ENCODE measurements at places on chromosomes 2 and 18.

DNA sequence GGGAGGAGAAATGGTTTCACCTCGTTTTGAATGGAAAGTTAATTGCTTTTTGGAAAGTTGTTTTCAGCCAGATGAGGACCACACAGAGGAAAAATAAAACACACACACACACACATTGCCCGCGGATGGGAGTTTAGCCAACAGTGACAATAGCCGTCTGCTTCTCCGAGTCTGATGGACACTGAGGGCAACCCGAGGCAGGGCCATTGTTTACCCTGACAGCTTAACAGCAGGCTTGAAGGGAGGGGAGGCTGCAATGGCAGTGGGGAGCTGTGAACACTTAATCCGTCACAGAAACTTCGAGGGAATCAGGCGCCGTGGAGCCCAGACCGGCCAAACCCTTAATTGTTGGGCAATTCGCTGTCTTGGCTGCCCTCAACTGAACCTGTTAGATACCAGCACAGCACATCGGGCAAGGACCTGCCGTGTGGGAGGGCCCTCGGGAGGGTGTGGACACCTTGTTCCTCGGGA lies 145.9 kb downstream of the ACKR3 start:
- no peak for DNase-seq

DNA sequence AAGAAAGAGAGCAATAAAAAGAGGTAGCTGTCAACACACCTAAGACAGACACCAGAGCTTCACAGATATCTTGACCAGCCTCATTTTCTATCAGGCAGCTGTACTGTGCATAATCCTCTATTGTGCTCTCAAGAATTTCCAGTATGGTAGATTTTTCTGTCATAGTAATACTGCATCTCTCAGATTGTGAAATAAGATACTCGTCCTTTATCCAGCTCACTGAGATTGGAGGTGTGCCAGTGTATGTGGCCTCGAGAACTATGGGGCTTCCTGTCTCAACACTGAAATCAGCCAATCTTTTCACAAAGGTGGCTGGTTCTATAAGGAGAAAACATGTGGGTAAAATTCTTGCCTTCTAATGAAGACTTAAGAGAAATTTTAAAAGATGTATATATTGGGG lies 88.9 kb downstream of the TTN start:
- DNase-seq: no peak

- no peak for DNase-seq
These were observed 159.3 kb downstream of the HDAC4 start for GRCh38 chr2:239241431-239241960.

- DNase-seq: no peak
These were observed 5.4 kb upstream of the TDRD15 start for GRCh38 chr2:21118302-21118920.

DNA sequence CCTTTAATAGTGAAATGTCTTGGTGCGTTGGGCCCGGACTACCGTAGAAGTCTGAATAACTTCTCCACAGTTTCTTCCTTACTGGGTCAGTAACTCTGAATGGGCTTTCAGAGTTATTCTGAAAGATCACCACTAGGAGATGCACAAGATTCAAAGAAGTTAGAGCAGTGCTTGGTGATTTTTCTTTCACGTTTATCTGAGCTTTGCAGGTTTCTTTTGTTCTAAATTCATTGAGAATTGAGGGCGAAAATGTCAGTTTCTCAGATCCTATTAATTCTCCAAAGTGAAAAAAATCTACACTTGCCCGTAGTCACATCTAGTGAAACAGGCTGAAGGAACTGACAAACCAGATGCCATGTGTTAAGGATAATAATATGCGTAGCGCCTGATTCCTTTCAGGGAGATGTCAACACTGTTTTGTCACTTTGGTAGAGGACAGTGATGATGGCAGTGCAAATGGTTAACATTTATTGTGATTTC lies 70.1 kb downstream of the QPCT start:
- peak; percentile 15 for DNase-seq

DNA sequence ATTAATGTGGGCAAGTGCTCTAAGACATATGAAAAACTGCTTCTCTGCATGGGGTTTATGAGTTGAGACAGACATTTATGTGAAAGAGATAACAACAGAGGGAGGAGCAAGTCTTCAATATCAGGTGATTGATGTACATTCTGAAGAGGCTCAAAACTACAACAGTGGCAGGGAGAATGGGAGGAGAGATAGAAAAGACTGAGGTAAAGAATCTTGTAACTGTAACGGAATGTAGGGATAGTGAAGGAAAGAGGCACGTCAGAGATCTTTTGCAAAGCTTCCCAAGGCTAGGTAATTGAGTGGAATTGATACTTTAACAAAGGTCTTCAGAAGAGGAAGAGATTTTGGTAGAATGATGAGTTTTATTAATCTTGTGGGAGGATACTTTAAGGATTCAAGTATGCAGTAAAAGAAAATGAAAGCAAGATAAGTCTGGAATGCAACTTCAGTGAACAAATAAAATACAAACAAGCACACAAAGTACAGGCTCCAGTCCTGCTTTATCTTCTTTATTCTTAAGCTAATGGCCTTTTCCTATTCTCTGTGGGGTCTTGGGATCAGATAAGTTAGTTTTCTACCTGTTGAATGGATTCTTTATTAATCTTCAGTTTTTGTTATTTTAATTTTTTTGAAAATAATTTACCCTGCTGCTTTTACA lies 15.0 kb downstream of the SMAD4 start:
- no peak for DNase-seq

DNA sequence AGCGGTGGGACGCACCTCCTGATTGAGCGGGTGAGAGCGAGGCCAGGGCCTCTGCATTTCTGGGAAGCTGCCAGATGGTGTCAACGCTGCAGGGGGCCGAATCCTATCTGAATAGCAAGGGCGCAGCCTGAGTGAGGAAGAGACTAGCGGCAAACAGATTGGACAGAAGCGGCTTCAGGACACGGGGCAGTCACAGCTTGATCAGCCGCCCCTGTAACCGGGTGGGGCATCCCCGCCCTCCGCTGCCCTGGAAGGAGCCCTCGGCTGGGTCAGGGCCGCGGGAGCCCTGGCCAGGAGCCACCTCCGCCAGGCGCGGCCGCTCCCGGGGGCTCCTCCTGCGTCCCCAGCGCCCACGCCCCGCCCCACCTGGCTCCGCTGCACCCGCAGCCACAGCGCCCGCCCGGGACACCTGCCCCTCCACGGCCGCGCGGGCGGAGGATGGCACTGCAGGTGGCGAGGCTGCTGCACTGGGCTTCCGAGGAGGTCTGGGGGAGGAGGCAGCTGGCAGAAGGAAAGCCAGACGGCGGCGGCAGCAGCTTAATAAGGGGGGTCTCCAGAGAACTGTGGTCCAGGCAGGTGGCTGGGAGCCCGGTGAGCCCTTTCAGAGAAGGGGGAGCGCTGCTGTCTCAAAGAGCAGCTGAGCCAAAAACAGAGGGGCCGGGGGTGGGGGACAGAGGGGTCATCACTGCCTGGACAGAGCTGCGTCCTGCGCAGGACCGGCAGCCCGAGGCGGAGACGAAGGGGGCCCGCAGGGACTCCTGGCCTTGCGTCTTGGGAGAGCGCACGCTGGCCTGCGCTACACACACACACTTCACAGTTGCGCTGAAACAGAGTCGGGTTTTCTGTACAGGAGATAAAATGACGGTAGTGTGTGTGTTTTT lies 18.8 kb upstream of the SOX11 start:
- DNase-seq: no peak
